ENCODE measurements at places on chromosomes 16 and 17.

DNA sequence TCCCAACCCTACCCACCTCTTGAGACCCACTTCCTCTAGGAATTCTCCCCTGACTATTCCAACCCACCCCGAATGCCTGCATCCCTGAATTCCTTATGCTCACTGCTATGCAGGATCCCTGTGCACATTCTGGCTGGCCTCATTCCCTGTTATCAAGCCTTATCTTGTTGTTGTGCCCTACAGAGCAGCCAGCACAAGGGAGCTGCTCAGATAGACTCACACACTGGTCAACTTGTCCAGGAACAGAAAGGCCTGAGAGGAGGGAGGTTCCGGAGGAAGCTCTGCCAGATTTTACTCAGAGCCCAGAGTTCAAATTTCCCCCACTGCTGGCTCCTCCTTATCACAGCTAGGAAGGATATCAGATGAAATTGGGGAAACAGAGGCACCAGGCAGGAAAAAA is 24.8 kb upstream of the MYO18A start:
- no peak for DNase-seq

DNA sequence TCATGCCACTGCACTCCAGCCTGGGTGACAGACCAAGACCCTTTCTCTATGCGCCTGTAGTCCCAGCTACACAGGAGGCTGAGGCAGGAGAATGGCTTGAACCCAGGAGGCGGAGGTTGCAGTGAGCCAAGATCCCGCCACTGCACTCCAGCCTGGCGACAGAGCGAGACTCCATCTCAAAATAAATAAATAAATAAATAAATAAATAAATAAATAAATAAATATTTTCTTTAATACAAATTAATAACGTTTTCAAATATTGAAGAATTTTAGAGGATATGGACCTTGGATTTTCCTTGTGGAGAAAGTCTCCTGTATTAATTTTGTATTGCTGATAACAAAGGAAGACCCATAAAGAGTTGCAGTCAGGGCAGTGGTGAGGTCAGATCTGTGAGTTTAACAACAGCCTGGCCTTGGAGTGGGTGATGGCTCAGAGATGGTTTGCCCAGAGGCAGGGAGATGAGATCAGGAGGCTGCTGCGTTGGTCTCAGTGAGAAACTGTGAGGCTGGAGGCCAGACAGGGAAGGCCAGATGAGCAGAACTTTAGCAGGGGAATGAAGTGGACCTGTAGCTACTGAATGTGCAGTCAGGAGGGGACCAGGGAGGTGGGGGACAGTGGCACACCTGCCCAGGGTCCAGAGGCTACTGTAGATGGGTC is 4.4 kb upstream of the ASGR1 start:
- DNase-seq = no peak

- no peak for DNase-seq
These were observed 331.8 kb upstream of the XYLT1 start for GRCh38 chr16:17802571-17802970.

GRCh38 chr17:76691379-76692191 is 19.2 kb downstream of the MXRA7 start:
- DNase-seq = no peak

- DNase-seq = no peak
These were observed 263.3 kb upstream of the TBX2 start for GRCh38 chr17:61136296-61136695.

GRCh38 chr16:79404571-79404970 is 196.0 kb downstream of the MAF start:
- DNase-seq = no peak

- peak; percentile 76 for DNase-seq
These were observed 30.1 kb downstream of the HOXB1 start for GRCh38 chr17:48500435-48501426.

DNA sequence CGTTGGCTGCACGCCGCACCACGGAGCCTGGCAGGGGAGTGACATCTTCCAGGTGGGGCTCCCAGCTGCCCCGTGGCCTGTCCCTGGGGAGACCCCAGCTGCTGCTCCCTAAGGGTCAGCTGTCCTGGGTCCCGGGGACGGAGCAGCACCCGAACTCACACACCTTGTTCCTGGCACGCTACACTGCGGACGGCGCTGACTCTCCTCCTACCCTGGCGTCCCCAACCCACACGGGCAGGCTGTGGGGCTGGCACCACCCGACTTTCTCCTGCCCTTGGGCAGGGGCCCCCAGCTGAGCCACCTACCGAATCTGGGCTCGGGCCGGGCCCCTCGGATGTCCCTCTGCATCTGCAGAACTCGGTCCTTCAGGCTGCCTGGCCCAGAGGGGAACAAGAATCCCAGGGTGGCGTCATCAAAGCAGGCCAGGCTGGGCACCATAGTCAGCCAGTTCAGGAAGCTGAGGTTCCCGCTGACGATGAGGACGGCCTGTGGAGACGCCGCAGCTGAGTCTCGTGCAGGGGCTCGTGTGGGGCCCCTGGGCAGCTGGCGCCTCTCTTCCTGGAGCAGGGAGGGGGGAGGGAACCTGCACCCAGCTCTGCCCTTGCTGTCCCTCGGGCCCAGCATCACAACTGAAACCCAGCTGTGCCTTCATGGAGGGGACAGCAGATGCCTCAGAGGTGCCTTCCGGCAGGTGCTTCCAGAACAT is 70.5 kb upstream of the GNG13 start:
- DNase-seq = no peak

DNA sequence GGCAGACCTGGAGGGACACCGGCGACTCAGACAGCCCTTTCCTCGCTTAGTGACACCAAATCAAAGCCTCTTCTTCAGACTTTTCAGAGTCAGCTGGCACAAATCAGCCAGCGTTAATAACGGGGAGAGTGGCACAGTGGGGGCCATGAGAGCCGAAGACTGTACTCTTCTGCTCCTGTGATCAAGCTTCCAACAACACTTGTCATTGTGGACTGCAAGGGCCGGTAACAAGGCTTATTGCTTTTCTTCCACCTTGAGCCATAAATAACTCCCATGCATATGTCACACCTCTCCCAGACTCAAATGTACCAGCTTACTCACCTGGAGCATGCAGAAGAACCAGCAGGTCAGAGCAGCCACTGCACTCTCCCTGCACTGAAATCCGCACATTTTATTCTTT is 12.8 kb downstream of the FLCN start:
- no peak for DNase-seq

GRCh38 chr16:77916111-77916510 is 106.2 kb upstream of the CLEC3A start:
- no peak for DNase-seq

DNA sequence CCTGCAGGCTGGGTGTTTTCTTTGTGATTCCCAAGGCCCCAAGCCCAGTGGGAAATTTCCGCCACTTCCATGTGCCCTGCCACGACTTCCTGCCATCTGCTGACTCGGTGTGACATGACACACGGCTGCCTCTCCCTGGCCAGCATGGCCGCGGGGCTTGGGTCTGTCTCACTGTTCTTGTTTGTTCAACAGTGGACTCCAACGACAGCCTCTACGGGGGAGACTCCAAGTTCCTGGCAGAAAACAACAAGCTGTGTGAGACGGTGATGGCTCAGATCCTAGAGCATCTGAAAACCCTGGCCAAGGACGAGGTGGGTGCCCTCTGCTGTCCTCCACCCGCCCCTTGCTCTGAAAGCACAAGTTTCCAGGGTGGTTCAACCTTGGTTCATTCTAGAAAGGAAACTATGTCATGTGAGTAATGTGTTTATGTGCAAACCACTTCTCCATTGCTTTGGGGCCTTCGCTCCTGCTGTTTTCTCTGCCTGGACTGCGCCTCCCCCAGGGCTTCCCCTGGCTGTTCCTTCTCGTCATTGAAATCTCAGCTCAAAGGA is 26.8 kb downstream of the KNOP1 start:
- DNase-seq = no peak

- DNase-seq = no peak
These were observed 26.5 kb downstream of the NKD1 start for GRCh38 chr16:50574745-50575136.

GRCh38 chr16:53209429-53209828 is 154.6 kb downstream of the CHD9 start:
- DNase-seq = peak; percentile 48

DNA sequence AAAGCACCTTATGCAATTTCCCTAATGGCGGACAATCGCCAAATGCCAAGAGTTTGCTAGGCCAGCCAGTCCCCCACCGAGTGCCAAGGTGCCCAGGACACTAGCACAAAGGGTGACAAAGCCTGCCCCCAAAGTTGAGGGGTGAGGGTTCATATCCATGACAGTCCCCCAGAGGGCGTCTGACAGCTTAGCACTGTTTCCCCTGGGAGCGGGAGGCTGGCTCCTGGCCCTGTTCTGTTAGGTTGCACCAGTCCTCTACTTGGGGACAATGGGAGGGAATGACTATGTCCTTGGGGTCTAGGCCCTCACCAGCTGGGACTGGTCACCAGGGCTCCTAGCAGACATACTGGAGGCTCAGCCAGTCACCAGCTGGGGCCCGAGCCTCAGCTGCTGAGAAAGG is 66.9 kb downstream of the MYO18A start:
- no peak for DNase-seq

DNA sequence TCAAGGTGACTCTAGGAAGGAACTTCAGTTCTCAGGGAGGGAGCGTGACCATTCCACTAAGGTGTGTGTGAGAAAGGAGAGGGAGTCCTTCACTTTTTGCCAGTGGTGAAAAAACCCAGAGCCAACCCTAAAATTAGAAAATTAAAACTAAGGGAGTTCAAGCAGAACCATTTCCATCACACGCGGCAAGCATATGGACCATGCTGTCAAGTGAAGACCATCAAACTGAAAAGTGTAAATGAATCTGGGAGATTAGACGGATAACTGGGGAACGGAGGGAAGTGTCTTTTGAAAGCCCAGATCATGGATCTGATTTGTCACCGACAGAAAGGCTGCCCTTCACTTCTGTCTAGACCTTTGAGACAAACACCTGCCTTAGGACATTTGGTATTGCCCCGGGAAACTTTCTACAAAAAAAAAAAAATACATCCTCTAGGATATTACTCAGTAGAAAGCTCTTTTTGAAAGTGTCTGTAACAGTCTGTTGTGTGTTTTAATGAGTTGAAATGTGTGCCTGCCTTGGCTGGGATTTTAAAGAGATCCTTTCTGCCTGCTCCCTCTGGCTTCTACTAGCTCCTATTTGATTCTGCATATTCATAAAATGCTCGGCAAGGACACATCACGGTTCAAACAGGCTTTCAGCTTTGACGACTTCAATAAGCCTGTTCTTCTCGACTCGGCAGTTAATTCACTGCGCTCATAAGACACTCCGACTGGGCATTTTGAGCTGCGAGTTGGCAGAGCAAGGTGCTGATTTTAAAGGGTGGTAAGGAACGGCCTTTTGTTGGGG is 81.4 kb upstream of the ERCC4 start:
- DNase-seq = no peak

- DNase-seq = no peak
These were observed 15.8 kb downstream of the PGS1 start for GRCh38 chr17:78394209-78394608.
